ENCODE measurements at places on chromosomes 11 and 22.
A peak's percentile ranks its signal among the peaks of the same experiment; 100 is the strongest.

GRCh38 chr11:101975734-101976133, 59.4 kb upstream of the ANGPTL5 start:
- no peak for DNase-seq

DNA sequence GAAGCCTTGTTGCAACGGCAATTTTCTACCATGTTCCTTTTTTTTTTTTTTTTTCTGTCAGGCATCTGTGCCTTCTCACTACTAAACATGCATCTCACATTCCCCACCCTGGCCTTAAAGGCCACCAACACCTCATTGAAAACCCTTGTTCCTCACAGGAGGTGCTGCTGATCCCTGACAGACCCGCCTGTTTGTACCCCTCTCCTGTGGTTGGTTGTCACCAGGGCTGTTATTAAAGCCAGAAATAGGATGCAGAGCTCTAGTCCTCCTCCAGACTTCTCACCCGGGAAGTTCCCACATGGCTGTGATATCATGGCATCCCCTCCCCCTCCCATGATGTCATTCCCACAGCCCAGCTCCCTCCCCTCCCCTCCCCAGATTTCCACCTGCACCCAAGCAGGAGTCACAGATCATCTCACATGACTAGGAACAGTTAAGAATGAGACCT, 302.8 kb upstream of the NCAM1 start:
- DNase-seq: no peak

GRCh38 chr11:61041755-61042518, 60.4 kb upstream of the CD5 start:
- DNase-seq: no peak

- DNase-seq: peak; percentile 81
Measured at GRCh38 chr22:42959576-42960509, 55.1 kb downstream of the PACSIN2 start.

DNA sequence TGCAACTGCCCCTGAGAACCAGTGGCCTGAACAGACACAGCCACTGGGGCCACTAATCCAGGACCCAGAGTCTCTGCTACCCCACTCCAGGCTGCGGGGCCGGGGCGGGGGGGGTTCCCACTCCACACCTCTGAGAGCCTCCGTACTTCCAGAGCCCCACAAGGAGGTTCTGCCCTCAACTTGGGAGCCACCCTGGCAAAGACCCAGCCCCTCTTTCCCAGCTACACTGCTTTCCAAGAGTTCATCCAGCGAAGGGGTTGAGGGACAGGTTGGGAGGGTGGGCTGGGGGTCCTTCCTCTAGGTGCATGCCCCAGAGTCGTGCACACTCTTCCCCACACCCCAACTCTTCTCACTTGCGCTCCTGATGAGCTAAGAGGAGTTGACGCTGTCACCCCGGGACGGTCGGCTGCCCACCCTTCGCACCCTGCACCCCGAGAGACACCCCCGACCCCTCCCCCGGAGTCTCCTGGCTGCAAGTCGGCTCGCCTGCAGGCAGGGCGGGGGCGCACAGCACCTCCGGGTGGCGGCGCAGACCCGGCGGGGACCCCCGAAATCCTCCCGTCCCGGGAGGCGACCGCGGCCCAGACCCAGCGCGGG, 531 bp downstream of the RAB3IL1 start:
- no peak for DNase-seq

DNA sequence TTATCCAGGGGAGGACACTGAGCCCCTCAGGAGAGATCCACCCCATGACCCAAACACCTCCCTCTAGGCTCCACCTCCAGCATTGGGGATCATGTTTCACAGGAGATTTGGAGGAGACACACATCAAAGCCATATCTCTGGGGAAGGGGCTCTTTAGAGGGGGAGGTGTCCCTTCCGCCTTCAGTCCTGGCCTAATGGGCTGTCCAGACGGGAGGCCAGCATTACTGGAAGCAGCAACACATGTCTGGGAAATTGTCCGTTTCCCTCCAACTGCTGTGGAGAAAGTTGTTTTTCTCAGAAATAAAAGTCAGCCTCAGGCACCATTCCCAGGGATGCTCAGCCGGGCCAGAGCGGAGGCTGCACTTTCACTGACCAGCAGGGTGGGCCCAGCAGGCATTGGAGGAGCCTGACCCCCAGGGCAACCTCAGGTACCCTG, 9.5 kb downstream of the CACNA1I start:
- DNase-seq: no peak

- DNase-seq: no peak
Measured at GRCh38 chr22:44479662-44480061, 18.4 kb downstream of the RTL6 start.

DNA sequence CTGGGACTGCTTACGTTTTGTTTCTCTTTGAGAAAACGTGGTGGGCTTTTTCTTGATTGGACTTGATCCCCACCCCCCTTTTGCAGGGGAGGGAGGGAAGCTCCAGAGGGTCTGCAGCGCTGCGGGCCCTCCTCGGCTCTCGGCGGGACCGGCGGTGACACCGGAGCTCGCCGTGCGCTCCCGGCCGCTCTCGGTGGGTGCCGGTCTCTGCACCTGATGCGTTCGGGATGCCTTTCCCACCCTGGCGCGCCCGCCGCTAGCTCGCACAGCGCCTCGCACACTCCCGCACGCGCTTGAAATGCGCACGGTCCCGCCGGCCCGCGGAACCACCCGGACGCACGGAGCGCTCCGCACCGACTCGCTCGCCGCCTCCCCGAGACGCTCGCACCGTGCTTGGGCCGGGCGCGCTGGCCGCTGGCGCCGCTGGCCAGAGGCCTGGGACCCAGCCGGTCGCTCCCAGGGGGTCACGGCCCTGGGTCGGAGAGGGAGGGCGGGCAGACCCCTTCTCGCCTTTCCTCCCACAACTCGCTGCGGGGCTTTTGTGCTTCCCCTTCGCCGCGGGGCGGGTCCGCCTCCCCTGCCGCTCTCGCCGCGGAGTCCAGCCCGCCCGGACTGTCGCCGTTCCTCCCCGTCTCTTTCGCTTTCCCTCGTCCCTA, 1.0 kb downstream of the ZBTB16 start:
- peak; percentile 54 for DNase-seq

- DNase-seq: no peak
Measured at GRCh38 chr11:74347381-74347780, 35.9 kb upstream of the P4HA3 start.

- DNase-seq: no peak
Measured at GRCh38 chr11:108788565-108789199, 123.8 kb downstream of the DDX10 start.

GRCh38 chr11:13287681-13288080, 10.1 kb downstream of the BMAL1 start:
- DNase-seq: no peak

- DNase-seq: no peak
Measured at GRCh38 chr11:129935723-129936122, 40.3 kb upstream of the NFRKB start.

GRCh38 chr11:61171907-61172306, 10.7 kb upstream of the VPS37C start:
- DNase-seq: no peak

DNA sequence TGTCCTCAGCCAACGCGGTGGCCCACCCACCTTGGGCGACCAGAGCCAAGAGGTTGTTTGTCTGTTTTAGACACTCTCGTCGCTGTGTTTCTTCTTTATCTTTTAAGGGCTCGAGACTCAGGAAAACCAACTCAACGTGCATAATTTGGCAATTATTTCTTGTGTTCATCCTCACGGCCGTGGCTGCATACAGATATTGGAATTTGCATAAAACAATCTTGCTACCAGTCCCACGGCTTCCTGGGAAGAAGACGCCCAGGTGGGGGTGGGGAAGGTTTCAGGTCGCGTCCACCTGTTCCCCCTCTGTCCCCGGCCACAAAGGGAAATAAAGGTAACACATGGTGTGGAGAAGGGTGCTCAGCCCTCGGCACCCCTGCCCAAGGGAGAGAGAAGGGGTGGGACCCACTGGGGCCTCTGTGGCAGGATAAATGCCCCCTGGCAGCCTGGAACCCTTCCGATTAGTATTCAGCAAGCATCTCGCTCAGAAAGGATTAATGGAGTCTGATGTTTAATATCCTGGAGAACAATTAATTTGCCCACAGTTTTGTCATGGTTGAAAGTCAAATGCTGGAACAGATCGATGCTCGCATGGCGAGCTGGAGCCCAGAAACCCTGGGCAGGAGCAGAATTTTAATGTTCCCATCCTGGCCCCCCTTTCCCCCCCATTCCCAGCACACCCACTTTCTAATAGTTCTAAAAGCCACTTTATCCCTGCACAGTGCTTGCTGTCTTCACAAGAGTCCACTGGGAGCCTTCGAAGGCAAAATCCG, 359.7 kb downstream of the MN1 start:
- DNase-seq: no peak

Data from erythroblast (primary cell).